Activated T-cell treated with anti-CD3 and anti-CD28 coated beads, Interleukin-2, amount 50 U/mL, for 4 hours (primary cell): ENCODE measurements at places on chromosomes 2 and 18. TPM values are rescaled to one million over a fixed set of nuclear protein-coding genes. Genes with fewer than 3 reads are reported as not detected.

Gene CRYGD
- not detected for total RNA-seq

DNA sequence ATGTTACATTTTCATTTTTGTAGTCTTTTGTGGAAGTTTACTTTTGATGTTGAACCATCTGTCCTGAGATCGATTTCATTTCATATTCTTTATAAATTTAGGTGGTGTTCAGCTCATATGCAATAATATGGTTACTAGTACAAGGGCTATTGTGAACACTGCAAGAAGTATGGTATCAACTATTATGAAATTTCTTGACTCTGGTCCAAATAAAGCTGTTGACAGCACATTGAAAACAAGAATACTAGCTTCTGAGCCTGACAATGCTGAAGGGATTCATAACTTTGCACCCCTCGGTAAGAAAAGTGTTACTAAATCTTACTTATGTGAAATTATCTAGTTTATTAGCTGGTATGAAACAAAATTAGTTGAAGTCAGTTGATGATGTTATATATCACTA, 124.9 kb upstream of the TTC27 start:
- no peak for DNase-seq

- no peak for DNase-seq
Measured at GRCh38 chr2:201900362-201900761, 94.0 kb downstream of the CDK15 start.

DNA sequence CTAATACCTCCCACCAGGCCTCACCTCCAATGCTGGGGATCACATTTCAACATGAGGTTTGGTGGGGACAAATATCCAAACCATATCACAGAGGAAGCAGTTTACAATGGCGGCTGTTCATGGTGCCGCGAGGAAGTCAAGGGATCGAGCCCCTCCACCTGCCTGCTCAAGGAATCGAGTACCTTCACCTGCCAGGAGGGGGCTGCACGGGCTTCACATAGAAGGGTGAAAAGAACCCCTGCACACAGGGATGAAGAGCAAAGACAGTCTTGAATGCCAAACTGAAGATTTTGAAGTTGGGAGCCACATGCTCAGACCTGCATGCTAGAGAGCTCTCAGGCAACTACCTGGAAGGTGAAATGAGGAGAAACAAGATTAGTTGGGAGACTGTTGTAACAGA, 110.3 kb downstream of the KCNF1 start:
- DNase-seq, result no peak

Gene KIF3C
- 1.1 TPM for total RNA-seq

DNA sequence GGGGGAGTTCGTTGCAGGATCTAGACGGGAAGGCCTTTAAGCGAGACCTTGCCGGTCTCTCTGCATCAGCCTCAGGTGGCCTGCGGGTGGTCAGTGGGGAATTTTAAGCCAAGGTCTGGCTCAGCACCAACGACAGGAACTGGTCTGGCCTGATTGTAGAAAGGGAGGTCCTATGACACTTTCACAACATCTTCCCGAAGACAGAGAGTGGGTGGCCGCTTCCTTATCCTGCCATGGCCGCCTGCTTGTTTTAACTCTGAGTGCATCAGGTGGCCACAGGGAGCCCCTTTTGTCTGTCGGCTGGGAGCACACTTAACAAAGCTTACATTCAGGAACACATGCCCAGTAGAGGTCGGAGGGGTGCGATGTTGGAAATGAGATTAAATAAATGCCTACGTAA, 363.7 kb upstream of the MYT1L start:
- DNase-seq, result no peak

DNA sequence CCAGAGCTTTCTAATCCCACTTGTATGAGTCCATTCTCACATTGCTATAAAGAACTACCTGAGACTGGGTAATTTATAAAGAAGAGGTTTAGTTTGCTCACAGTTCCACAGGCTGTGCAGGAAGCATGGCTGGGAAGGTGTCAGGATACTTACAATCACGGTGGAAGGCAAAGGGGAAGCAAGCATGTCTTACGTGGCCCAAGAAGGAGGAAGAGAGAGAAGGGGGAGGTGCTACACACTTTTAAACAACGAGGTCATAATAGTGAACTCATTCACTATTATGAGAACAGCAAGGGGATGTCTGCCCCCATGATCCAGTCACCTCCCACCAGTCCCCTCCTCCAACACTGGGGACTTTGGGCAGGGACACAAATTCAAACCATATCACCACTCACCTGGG, 67.8 kb downstream of the TTC32 start:
- no peak for DNase-seq

Gene DSC3
- not detected for total RNA-seq

Gene HOXD13
- not detected for total RNA-seq

Gene MTLN
- total RNA-seq, result 35.4 TPM

DNA sequence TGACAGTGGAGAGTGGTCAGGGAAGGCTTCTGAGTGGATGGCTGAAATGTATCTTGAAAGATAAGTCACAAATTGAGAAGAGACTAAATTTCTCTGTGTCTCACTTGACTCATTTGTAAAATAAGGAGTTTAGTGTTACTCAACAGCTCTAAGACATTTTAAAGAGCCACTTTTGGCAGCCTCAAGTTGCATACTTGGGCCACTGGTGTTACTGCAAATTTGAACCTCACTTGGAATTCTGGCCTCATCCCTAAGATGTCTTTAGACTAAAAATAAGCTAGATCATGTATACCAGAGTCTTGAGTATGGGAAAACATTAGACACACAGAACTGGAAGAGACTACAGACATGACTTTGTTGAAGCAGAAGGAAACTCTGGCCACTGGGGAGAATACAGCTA, 4.5 kb upstream of the MTLN start:
- DNase-seq, result no peak

- DNase-seq, result no peak
Measured at GRCh38 chr2:217108086-217108485, 248.2 kb upstream of the TNP1 start.

DNA sequence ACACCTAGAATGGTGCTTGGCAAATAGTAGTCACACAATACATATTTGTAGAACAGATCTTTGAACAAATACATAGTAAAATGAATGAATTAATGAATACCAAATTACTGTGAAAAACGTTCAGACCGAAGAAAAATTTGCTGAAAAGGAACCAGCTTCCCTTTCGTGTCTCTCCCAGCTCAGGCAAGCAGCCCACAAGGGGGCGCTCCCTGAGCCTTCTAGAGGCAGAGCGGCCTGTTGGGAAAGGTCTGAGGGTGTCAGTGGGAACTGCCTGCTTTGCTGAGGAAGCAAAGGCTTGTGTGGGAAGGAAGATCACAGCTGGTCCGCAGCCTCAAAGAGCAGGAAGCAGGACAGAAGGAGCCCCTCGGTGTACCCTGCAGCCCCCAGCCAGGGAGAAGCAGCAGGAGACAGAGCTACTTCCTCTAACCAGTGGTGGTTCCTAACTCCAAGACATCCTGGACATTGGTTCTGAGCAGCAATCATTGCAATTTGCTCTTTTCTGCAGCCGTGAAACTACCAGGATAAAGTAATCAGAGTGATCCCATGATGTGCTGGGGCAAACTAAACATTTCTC, 231.1 kb downstream of the ANKRD30B start:
- no peak for DNase-seq

Gene SLC5A7
- not detected for total RNA-seq

- DNase-seq, result no peak
Measured at GRCh38 chr2:104620801-104621200, 233.1 kb upstream of the POU3F3 start.

- DNase-seq, result no peak
Measured at GRCh38 chr18:26004832-26005231, 85.6 kb downstream of the SS18 start.

DNA sequence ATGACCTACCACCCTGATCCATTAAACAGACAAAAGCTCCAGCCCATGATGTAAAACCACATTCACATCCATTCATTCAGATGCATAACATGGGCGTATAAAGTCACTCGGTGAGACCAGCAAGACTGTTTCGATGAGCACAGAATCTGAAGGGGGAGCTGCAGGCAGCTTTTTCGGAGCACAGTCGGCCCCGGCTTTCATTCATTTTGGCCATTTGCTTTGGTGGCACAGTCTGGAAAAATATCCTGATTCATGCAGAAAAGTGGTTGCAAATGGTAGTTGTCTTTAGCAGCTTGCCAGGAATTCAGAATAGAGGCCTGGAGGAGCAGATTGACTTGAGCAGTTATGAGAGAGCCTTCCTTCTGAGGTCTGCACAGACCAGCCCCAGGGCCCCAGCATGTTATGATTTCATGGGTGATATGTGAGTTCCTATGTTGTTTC, 11.2 kb downstream of the ARID5A start:
- no peak for DNase-seq

- no peak for DNase-seq
Measured at GRCh38 chr18:78330766-78331165, 648.9 kb upstream of the SALL3 start.

DNA sequence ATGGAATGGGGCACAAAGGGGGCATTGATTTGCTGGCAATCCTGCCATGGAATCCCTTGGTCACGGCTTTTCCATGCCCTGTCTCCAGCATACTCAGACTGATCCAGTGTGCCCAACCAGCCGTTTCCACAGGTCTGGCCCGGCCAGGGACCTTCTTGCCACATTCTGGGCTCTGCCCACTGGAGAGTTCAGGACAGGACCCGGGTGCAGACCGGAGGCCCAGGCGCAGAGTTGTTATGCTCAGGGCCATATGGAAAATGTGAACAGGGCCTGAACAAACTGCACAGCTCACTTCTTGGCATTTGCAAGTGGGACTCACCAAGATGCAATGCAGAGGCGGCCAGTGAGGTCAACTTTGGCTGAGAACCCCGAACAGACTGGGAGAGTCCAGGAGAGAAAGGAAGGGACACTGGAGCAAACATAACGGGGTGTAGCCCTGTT, 15.6 kb upstream of the ASAP2 start:
- DNase-seq, result no peak

Gene CDH19
- total RNA-seq, result not detected

Gene STK36
- 18.3 TPM for total RNA-seq

- DNase-seq, result peak; percentile 31
Measured at GRCh38 chr18:62715759-62716615, 646 bp downstream of the PHLPP1 start.

DNA sequence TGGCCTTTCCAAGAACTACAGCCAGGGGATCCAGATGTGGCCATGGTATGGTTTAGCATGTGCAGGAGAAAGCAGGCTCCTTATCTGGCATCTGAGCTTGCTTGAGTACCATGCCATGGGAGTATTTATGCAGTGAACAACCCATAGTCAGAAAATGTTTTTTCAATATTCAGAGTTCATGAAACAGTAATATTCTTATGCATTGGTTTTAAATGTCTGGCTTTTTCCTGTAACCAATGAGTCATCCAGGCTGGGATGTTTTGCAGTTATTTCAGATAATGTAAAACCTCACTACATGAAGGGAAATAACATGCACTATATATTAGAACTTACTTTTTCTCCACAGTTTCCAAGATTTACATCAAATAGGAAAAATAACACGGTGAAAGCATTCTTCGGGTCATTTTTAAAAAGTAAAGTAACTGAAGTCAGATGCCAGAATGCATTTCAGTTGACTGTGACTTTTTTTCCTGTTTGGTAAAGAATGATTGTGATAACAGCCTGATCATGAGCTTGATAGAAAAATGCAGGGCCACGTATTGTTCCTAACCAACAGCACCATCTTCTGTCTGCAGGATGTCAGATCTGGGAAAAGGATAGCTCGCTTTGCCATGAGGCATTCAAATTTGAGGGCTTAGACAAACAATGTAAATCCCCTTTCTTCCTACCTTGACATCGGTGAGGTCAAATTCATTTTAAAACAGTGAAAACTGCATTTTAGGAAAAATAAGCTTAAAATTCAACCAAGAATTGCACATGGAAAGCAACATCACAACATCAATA, 152.8 kb downstream of the DSC3 start:
- no peak for DNase-seq

DNA sequence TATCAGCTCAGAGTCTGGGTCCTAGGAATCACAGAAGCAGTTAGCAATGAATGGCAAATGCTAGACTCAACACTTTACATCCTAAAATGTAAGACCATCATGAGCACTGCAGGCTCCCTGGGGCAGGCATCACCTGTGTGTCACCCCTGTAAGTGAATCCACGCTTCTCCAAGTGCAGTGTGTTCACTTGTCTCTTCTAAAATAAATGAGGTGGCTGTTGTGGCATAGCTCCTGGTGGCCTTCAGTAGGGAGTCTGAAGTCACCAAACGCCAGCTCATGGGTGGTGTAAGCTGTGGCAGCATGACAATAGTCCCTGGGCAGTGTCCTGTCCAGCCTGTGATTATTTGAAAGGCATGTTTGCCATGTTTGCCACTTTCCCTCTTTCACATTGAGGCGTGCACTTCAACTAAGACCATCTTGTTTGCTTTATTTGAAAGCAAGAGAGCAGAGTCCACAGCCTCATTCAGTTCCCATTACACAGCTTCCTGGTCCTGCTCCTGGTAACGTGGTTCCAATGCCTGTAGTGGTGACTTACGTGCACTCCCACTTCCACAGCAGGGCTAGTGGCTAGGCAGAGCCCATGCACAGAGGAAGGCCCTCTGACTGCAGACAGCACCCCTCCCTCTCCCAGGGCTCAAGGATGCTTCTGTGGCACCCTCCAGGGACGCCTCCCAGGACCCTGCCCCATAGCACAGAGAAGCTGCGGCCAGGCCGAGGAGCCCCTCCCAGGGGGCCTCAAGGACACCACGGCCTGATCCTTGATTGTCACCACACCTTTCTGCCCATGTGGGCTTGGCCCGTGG, 24.3 kb downstream of the COA5 start:
- DNase-seq, result no peak

Gene STON1
- total RNA-seq, result 0.46 TPM

- DNase-seq, result no peak
Measured at GRCh38 chr2:103860016-103860415, 993.9 kb upstream of the POU3F3 start.

GRCh38 chr2:129729011-129729410, 250.5 kb upstream of the RAB6C start:
- no peak for DNase-seq

DNA sequence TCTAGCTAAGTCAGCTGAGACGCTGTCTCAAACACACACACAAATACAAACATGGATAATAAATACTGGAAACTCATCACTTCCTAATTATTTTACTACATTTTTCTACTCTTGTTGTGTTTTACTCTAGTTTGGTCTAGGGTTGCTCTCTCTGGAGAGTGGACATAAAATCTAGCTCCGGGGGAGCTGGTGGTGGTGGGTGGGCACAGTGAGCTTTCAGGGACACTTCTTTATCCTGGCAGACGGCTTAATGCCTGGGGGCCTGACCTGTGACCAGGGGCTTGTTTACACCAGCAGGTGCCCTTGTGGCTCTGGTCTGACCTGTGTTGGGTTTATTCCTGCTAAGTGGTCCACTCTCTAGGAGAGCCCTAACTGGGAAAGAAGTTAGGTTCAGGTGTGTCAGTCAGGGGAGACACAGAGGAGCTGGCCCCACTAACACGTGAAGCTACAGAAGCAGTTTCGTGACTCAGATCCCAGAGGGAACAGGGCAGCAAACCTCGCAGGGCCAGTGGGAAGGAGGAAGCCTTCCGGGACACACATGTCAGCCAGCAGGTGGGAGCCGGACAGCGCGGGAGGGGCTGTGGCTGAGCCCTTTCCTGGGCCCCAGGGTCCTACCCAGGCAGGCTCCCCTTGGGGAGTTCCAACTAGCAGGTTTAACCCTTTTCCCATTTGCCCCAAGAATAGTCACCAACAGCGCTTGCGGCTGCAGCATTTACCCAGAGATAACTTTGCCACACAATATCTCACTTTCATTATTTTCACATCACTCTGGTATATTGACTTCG, 22.5 kb upstream of the BOK start:
- no peak for DNase-seq
